WERI-Rb-1 (cell line): ENCODE measurements at places on chromosomes 5 and 9.

- no peak for DNase-seq
Measured at GRCh38 chr5:14591548-14591947, 10.0 kb downstream of the OTULINL start.

DNA sequence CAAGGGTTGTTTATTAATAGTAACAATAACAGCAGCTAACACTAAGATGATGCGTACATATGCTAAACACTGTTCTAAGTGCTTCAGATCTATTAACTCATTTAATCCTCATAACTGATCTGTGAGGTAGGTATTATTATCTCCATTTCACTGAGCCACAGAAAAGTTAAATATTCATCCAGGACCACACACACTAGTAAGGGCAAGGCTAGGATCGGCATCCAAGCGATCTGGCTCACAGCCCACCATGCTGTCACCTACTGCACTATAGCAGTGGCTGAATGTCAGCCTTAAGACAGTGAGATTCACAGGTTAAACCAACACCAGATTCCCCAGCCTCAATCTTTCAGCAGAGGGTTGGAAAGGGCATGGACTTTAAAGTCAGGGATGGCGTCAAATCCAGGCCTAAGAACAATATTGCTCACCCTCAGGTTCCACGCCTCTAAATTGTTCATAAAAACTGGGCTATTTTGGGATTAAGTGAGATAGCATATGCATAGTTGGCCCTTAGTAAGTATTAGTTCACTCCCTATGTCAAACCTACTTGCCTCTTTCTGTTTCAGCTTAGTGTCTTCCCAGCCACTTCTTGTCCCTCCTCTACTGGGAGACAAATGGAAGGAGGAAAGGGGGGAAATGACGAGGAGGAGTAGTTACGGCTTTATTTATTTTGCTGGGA, 150.8 kb downstream of the MAPKAP1 start:
- DNase-seq = no peak

DNA sequence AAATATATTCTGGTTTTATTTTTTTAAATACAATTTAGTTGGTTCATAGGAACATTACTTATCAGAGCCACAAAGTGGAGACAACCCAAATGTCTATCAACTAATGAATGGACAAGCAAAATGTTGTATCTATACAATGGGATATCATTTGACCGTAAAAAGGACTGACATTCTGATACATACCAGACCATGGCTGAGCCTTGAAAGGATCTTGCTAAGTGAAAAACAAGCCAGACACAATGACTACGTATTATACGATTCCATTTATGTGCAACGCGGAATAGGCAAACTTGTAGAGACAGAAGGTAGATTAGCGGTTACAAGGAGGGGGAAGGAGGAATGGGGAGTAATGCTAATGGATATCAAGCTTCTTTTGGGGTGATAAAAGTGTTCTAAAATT, 621.6 kb downstream of the BNC2 start:
- no peak for DNase-seq

- no peak for DNase-seq
Measured at GRCh38 chr9:132381966-132382541, 24.6 kb downstream of the TTF1 start.

DNA sequence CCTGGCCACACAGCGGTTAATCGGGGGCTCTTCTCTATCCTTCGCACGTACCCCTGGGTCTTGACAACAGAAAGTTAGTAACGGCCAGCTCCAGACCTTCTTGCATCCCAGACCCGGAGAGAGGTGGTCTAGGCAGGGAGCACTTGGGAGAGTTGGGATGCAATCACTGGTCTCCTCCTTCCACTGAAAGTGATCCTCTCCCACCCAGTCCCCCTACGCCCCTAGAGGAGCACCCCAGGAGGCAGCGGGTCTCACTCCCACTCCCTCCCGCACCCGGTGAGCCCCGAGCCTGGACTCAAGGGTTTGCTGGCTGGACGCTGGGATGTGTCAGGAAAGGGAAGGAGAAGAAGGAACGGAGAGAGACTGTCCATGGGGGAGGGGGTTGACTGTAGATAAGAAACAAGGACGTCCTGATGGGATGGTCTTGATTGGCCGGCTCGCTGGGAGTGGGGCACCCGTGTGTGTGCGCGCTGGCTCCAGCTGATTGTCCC, 2.0 kb downstream of the RORB start:
- DNase-seq = no peak

GRCh38 chr5:174801798-174802197, 77.4 kb downstream of the MSX2 start:
- no peak for DNase-seq

GRCh38 chr5:165139262-165139661, 1633.8 kb downstream of the MAT2B start:
- no peak for DNase-seq

DNA sequence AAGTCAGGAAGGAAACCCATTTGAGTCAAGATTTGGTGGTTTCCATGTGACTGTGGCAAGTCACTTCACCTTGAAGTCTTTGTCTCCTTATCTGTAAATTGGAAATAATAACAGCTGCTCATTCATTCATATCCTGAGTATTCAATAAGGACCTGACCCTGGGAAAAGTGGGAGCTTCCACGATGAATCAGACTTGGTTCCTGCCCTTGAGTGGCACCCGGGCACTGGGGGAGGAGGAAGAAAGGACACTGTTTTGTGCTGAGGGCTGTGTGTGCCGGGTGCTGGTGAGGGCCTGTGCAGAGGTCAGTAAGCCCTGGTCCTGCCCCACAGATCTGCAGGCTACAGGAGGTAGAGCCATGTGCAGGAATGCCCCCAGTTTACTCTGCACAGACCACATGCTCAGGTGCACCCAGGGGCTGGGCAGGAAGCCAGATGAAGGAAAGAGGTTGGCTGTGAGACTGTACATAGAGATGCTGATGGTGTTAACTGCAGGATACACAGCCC, 6.8 kb downstream of the NDST1 start:
- DNase-seq = no peak

DNA sequence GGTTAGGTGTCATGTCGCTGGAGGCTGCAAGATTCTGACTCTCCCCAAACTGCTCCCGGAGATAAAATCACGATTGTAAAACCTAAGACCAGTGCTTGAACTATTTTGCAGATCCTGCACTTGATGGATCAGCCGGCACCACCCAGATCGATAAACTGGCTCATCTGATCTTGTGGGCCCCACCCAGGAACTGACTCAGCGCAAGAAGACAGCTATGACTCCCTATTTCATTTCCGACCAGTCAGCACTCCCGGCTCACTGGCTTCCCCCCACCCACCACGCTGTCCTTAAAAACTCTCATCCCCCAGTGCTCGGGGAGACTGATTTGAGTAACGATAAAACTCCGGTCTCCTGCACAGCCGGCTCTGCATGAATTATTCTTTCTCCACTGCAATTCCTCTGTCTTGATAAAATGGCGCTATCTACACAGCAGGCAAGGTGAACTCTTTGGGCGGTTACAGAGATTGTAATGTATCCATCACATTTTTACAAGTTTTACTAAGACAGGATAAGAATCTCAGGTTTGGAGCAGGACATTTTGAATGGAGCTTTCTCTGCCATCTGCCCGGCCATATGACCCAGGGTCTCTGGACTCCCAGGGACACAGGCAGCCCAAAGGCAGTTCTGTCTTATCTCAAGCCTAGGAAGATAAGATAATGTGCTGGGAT, 10.6 kb upstream of the PPP1R26 start:
- DNase-seq = peak; percentile 72

GRCh38 chr9:82031538-82032280, 43.1 kb downstream of the SPATA31D1 start:
- DNase-seq = peak; percentile 57

- DNase-seq = no peak
Measured at GRCh38 chr5:88785746-88786565, 97.0 kb downstream of the MEF2C start.

GRCh38 chr9:98159301-98159700, 33.1 kb downstream of the CORO2A start:
- DNase-seq = no peak

DNA sequence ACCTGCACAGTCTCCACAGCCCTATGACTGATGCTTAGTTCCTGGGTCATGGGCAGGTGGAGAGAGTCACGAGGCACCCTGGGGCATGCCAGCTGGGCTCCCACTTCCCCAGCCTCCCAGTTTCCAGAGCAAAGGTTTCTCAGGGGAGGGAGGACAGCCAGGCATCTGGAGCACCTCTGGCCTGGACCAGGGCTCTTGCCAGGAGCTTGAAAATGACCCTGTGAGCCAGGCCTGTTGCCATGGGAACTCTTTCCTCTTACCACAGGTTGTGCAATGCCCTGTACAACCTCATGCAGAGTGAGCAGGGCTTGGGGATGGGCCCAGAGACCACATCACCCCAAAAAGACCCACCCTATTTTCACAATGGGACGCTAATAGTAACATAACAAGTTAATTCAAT, 113.1 kb downstream of the PSD2 start:
- no peak for DNase-seq

GRCh38 chr9:117548556-117548955, 133.7 kb upstream of the ASTN2 start:
- peak; percentile 56 for DNase-seq

- DNase-seq = peak; percentile 43
Measured at GRCh38 chr5:74360535-74361210, 279.9 kb downstream of the ENC1 start.

- no peak for DNase-seq
Measured at GRCh38 chr9:72485821-72486593, 35.4 kb upstream of the TMC1 start.

DNA sequence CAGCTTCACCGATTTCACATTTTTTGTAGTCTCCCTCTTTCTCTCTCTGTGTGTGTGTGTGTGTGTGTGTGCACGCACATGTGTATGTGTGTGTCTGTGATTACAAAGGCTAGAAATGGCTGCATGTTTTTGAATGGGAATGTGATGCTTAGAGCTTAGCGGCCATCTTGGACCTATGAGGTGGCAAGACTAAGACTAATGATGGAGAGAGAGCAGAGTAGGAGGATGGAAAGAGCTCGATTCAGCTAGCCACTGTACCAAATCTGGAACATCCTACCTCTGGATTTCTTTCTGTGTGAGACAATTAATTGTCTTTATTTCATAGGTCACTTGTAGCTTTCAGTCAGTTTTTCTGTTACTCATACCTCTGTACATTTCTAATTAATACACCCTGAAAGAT, 205.1 kb downstream of the PCSK1 start:
- no peak for DNase-seq

DNA sequence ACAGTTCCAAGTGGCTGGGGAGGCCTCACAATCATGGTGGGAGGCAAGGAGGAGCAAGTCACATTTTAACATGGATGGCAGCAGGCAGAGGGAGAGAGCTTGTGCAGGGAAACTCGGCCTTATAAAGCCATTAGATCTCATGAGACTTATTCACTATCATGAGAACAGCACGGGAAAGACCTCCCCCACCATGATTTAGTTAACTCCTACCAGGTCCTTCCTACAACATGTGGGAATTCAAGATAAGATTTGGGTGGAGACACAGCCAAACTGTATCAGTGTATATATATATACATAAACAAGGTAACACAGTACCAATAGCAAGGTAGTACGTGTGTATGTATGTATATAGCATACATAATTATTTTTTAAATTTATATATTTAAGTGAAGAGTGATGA, 50.9 kb downstream of the NFX1 start:
- DNase-seq = no peak

GRCh38 chr5:172106511-172107356, 81.3 kb downstream of the STK10 start:
- DNase-seq = peak; percentile 75
